Putamen (tissue), 1 donor: ENCODE measurements at places on chromosomes 13 and 19.

GRCh38 chr13:95129004-95129403 is 172.2 kb downstream of the ABCC4 start:
- no peak for DNase-seq

DNA sequence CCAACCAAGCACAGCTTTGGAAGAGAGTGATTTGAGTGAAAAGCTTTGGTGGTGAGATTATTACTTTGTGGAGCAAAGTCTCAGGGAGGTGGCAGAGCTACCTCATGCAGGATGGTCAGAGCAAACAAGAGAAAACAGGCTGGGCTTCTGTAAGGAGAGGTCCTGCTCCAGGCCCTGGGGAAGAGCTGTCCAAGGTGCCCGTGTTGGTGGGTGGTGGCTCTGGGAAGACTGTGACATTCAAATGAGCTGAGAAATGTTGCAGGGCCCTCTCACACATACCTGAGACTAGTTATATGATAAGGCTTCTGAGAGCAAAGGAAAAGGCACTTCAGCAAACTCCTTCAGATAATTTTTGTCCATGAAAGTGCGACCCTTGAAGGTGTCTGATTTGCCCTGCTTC is 205.5 kb upstream of the SOX21 start:
- no peak for DNase-seq

DNA sequence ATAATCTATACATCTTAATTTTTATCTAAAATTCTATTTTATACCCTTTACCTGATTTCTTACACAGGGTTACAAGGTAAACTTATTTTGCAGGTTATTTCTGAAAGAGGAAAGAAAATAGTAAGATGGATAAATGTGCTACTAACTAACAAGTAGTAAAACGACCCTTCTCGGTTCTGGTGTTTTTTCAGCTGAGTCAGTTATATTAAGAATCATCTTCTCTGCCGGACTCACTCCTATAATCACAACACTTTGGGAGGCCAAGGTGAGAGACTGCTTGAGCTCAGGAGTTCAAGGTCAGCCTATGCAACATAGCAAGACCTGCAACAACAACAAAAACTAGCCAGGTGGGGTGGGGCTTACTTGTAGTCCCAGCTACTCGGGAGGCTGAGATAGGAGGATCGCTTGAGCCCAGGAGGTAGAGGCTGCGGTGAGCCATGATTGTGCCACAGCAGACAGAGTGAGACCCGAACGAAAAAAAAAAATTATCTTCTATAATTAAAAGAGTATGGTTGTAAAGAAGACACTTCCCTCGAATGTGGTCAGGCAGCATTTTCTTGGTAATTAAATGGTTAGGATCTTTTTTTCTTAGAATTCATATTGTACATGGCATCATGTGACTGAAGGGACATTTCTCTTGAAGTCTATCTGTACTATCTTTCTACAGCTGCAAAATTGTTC is 27.9 kb upstream of the RCBTB2 start:
- no peak for DNase-seq

DNA sequence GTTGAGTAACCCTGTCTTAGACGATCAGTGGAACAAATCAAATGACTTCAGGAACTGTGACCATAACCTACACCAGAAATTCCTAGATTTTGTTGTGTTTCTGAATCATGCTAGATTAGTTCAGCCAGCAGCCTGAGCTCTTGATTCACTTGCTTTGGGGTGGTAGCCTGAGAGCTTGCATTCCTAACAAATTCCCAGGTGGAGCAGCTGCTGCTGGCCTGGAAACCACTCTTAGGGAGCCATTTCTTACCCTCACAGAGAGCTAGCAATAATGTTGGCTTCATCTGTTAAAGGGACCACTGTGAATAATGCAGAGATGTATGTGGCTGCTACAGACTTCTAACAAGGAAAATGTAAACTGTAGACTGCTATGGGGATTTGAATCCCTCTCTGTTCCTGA is 388.1 kb upstream of the PRR20A start:
- no peak for DNase-seq

- no peak for DNase-seq
Measured at GRCh38 chr19:49599378-49600295, 8.7 kb downstream of the PRR12 start.

DNA sequence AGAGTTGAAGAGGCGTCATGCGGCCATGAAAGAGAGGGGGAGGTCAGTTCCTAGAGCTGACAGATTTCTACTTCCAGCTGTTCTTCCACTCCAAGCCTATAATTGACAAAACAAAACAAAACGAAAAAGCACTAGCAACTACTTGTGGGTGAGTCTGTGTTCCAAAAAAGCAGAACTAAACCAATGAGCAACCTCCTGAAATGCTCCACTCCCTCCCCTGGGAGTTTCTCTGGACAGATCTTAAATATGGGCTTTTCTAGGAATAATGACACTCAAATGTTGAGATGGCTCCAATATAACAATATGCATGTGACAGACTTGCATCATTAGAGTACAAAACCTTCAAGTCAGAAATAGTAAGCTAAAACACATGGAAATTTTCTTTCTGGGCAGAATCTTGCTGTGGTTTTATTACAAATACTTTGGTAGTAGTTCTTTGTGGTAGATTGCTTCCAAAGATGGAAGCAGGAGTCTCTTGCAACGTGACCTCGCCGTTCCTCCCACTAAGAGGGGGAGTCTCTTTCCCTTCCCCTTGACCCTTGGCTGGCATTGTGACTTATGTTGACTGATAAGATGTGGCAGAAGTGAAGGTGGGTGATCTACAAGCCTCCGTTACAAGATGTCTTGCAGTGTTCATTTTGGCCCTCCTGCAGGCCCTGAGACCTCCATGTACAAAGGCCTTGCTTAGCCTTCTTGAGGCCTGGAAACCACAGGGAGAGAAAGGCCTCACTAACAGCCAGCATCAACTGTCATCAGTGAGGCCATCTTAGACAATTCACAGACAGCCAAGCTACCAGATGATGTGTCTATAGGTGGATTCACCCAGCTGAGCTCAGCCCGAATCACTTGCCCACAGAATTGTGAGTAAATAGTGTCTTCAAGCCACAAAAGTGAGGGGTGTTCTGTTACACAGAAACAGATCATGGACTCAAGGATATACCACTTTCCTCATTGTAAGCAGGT is 173.1 kb upstream of the RFC3 start:
- DNase-seq, result no peak

DNA sequence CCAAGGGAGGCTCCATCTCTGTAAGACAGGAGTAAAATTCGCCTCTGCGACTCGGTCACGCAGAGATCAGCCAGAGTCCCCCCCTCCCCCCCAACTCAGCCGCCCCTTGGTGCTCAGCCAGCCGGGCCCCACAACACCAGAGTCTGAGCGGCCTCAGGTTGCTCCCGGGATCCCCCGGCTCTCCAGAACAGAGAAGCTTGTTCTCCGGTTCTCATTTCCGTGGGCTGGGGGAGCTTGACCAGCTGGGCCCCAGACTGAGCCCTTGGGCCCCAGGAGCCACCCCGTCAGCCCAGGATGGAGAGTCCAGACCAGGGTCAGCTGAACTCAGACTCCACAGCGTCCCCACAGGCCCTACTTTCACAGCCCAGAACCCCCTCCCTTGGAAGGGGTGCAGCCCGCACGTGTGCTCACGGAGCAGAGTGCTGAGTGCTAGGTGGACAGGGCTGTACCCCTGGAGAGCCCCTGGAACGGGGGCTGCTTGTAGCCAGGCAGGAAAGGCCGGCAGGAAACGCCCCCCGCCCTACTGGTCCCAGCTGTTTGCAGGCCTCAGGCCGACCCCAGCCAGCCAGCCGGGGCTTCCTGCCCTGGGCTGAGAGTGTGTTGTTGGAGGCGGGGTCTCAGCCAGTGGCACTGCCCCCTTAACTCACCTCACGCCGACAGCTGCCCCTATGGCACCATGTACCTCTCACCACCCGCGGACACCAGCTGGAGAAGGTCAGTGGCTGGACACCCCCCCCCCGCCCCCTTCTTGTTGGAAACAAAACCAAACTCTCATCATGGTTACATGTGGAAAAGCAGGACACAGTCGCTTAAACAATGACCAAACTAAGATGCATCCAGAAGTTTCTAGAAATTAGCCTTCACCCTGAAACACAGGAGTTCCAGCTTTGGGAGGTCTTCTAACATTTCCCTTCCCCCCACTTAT is 44.4 kb downstream of the COMP start:
- no peak for DNase-seq

- peak; percentile 53 for DNase-seq
Measured at GRCh38 chr13:112619730-112620631, 32.0 kb upstream of the TUBGCP3 start.

GRCh38 chr13:29958476-29958875 is 108.1 kb upstream of the UBL3 start:
- DNase-seq, result no peak

DNA sequence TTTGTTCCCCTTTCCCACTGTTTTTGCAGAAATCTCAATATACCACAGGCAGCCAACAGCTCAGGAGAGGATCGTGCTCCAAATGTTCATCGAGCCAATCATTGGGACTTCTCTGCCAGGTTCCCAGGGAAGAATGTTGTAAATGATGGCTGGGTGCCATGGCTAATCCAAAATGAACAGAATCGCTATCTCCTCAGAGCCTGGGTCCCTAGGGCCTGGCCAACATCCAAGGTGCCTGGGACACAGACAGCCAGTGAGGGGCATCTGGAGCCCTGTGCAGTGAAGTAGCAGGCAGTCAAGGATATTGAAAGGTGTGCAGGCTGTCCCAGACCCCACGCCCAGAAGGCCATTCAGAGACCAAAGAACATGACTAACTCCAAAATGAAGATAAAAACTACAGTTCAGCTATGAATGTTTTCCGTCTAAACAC is 37.8 kb downstream of the BRD4 start:
- DNase-seq, result no peak

GRCh38 chr13:43647471-43647870 is 139.3 kb downstream of the ENOX1 start:
- no peak for DNase-seq

DNA sequence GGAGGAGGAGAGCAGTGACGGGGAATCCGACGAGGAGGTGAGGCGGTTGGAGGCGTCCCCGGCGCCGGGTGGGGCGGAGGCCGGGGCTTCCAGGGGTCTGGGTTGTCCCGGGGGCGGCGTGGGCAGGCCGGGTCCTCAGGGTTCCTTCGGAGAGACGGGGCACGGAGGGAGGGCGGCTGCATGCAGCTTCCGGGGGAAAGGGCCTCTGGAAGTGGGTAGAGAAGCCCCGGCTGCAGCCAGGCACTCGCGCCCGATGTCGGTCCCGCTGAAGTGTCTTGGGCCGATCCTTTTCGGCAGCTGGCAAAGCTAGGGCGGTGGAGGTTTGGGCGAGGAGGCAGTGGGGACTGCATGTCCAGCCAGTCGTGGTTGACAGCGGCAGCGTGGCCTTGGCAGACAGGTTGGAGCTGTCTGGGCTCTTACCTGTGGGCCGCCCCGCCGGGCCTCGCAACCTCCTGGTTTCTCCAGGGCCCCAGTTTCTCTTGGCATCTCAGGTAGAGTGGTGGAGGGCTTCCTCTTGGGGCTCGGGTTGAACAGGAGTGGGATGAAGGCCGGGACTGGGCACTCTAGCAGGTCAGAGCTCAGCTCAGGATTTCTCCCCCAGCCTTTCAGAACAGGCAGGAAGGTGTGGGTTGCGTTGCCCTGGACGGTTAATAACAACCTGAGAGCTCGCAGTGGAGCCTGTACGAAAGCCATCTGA is 690 bp downstream of the KMT2B start:
- no peak for DNase-seq
